ENCODE measurements at places on chromosomes 5 and 9. TPM values are rescaled to one million over a fixed set of nuclear protein-coding genes. Genes with fewer than 3 reads are reported as not detected.

Gene ZFP2
- 0.08 TPM for total RNA-seq

DNA sequence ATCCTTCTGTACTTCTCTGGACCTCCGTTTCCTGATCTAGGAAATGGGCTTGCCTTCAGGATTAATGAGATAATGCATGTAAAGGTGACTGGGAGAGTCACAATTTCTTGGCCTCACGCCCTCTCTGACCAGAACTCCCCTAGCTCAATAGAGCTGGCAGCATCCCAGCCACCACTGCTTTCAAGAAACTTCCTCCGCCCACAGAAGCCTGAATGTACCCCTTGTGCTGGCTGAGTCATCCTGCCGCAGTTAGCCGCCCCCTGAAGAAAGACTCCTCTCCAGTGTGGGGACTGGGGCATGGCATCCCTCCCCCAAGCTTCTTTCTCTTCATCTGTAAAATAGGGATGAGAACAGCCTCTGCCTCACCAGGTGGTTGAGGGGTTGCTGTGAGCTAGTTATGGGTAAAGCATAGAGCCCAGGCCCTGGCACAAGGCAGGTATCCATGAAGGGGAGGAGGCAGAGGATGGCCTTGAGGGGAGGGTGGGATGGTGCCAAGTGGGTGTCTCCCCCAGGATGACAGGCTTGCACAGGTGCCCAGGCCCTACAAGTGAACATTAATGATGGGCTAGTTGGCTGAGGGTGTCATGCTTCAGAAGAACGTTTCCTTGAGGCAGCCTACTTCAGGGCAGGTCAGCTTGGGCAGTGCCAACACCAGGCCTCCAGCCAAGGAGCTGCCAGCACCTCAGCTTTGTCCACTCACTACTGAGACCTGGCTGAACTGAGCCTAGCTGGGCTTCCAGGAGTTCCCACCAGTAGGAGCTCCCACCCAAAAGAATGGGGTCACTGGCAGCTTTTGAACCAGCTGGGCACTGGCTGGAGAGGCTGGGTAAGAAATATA is 3.4 kb downstream of the PDLIM4 start:
- no peak for ATAC-seq

- ATAC-seq = no peak
Measured at GRCh38 chr5:73459366-73459765, 10.8 kb upstream of the FOXD1 start.

- no peak for ATAC-seq
Measured at GRCh38 chr5:40386289-40386688, 293.4 kb upstream of the PTGER4 start.

- no peak for ATAC-seq
Measured at GRCh38 chr9:76691517-76692313, 72.5 kb upstream of the PCA3 start.

DNA sequence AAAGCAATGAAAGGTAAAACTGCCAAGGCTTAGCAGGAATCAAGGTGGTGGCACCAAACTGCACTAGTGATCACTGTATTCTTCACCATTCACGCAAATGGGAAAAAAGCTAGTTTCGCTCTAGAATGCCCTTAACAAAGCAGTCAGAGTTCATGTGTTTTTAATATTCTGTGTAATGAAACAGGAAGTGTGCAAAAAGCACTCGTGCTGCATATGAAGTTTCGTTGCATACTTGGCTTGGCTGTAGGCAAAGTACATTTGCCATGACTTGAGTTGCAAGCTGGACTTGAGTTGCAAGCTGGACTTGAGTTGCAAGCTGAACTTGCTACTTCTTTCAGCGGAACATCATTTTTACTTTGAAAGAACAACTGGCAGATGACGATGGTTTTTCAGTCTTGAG is 55.4 kb downstream of the FOXI1 start:
- ATAC-seq = no peak

Gene OCLN
- total RNA-seq = 58.1 TPM

- peak; percentile 53 for ATAC-seq
Measured at GRCh38 chr9:32705059-32705458, 69.6 kb upstream of the TAF1L start.

- ATAC-seq = no peak
Measured at GRCh38 chr9:99762470-99762869, 59.2 kb upstream of the NR4A3 start.

DNA sequence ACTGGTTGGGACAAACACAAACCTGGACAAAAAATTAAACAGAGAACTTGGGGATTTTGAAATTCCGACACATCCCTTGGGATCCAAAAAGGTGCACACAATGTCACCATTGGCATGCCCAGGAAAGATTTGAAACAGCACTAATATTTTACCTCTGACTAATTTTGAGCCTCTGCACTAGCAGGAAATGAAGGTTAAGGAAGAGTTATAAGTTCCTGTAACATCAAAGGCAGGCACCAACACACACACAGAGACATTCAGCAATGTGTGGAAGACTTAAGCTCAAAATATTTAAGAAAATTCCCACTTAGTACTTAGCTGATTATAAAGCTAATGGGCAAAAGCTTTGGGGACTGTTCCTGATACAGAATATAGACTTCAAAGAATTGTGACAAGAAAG is 247.0 kb downstream of the CDH9 start:
- ATAC-seq = no peak

Gene NCBP1
- 16.6 TPM for total RNA-seq

DNA sequence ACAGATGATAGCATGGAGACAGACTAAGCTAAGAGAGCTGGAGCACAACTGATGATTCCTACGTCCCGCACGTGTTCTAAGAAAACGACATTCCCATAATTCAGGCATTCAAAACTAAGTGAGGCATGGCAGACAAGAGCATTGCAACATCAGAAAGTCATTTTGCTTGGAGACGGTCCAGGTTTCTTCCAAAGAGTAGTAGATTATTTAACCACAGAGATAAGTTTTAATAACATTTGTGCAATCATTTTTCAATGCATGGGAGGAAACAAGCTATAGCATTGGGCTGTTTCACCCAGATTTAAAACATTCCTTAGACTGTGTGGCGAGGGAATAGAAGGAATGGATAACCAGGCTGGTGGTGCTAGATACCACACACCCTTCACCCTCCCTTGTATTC is 117.2 kb downstream of the APBA1 start:
- ATAC-seq = no peak

DNA sequence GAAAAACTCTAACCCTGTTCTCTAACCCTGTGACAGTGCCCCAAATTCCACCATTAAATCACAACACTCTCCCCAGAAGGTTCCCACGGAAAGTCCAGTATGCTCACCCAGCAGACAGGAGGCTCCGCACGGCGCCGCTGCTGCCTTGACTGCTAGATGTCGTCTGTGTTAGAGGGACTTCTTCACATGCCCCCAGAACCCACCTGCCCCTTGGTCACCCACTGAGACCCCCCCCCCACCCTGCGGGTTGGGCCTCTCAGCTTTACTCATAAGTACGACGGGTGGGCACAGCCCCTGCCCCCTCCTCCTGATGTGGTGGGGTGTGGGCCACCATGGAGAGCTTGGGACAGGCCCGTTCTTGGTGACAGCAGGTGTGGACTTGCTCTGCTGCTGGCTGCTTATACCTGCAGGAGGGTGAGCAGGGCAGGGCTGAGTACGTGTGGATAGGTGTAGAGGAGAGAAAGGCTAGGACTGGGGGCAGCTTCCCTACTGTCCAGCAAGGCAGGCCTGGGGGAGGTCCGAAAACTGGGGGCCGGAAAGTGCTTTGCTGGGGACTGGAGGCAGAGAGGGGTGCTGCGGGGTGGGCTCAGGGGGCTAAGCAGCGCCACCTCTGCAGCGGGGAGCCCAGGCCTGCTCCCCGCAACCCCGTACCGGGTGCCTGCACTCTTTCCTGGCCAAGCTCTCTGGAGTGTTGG is 57.5 kb upstream of the OLFM1 start:
- ATAC-seq = peak; percentile 50

DNA sequence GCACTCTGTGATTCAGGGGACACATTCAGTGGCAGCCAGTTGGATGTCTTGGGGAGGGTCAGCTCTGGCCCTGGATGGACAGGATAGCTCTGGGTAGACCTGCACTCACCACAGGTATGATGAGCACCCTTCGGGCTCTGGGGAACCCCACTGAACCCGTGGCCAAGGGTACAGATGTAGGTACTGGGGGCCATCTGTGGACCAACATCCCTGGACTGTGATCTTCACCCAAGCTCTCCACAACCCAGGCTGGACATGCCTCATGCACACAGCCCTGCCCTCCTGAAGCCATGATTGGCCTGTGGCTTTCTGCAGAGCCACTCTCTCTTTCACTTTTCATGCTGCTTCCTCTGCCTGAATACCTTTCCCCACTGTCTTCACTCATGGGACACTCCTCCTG is 15.6 kb upstream of the ACSL6 start:
- no peak for ATAC-seq

GRCh38 chr5:144598451-144599068 is 427.9 kb downstream of the KCTD16 start:
- ATAC-seq = no peak

Gene ACOT12
- total RNA-seq = not detected

GRCh38 chr9:71515107-71515506 is 253.2 kb downstream of the CEMIP2 start:
- no peak for ATAC-seq

DNA sequence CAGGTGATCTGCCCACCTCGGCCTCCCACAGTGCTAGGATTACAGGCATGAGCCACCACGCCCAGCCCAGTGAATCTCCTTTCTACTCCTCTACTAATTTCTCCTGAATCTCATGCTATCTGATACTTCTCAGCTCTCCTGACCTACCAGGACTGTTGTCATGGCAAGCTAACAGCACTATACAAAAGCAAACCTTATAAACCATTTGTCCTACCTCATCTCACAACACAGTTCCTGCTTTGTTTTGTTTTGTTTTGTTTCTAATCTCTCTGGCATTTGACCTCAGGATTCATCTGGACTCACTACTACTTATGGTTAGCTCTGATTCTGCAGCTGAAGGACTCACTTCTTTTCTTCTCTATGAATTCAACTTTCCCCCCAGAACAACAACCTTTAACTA is 734.8 kb downstream of the TLE1 start:
- no peak for ATAC-seq

Gene SPINK7
- total RNA-seq = 138 TPM

DNA sequence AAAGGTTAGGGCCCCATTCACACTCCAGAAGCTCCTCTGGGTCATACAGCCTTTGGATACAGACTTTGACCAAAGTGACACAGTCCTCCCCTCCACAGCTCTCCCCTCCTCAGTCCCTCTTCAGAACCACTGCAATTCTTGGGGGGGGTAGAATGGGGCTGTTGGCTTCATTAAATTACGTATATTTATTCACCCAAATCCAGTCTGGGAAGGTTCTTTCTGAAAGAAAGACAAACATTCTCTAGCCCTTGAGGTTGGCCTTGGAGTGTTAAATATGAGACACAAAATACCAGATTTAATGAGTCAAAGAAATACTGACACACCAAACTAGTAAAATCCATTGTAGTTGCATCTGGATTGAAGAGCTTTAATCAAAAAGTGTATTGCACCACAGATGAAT is 16.1 kb downstream of the ARPC5L start:
- no peak for ATAC-seq

DNA sequence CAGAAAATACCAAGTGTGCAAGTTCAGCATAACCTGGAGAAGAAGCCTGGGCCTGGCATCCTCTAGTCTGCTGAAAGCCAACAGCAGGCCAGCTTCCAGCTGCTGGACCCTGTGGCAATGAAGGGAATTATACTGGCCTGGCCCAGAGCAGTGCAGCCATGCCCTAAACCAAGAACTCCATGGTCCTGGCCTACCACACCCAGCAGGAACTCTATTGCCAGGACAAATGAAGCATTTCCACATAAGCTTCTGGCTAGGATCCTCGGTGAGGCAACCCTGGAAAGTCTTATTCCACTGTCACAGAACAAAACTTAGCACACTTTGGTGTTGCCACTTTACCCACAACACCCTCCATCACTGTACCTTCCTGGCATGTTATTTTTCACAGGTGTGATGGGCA is 35.5 kb downstream of the CDK5RAP2 start:
- ATAC-seq = no peak

DNA sequence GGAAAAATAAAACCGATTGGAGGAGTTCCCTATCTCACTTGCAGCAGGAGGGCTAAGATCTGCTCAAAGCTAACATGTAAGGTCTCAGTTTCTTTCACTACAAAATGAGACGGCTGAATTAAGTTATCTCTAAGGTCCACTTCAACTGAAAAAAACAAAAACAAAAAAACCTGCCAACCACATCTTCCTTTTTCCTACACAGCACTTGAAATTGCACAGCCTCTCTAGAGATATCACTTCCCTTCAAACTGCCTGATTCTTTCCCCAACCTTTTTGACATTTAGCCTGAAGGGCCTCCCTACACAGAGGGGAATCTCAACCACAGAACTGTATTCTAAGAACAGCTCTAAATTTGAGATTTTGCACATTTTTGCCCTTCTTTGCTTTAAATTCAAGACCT is 227.9 kb upstream of the TARS1 start:
- no peak for ATAC-seq

- no peak for ATAC-seq
Measured at GRCh38 chr9:16112116-16112515, 559.3 kb downstream of the CCDC171 start.

DNA sequence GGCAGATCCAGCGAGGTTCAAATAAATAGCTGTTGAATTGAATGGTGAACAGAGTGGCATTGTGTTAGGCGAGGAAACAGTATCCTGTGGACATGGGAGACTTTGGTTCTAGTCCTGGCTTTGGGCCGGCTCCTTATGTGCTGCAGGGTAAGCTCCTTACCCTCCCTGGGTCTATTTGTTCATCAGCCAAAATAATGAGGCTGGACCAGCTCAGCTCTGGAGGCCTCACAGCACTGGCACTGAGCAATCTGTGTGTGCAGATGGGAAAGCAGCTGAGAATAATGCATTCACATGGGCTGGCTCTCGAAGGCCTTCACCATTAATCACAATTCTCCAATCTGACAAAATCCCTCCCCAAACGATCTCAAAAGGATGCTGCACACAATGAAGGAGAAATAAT is 81.9 kb downstream of the APBA1 start:
- no peak for ATAC-seq

- no peak for ATAC-seq
Measured at GRCh38 chr9:130854092-130854491, 19.0 kb downstream of the ABL1 start.

- no peak for ATAC-seq
Measured at GRCh38 chr5:36662291-36662851, 56.0 kb downstream of the SLC1A3 start.

DNA sequence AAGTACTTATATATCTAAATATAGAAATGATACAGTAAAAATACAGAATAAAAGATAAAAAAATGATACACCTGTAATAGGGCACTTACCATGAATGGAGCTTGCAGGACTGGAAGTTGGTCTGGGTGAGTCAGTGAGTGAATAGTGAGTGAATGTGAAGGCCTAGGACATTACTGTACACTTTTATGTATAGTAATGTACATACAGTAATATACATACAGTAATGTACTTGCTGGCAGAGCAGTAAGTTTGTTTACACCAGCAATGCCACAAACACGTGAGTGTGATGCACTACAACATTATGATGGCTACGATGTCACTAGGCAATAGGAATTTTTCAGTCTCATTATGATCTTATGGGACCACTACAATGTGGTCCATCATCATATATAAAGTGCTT is 34.2 kb downstream of the SUSD1 start:
- peak; percentile 76 for ATAC-seq

DNA sequence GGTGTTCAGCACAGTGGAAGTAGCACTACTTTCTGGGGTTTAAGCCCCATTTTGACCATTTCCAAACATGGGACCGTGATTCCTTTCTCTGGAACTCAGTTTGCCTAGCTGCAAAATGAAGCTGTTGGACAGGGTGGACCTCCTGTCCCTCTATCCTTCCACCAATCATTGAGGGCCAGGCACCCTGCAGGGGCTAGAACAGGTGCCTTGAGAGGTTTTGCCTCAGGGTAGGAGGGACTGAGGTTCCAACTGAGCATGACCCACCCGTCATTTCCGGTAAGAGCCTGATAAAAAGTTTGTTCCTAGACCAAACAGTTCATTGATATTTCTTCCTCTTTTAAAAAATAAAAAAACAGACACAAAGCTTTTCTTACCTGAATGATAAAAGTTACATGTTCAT is 116.5 kb downstream of the MVB12B start:
- no peak for ATAC-seq

Gene GARIN3
- total RNA-seq = not detected
